ENCODE measurements at places on chromosomes 4 and X. TPM values are rescaled to one million over a fixed set of nuclear protein-coding genes. Genes with fewer than 3 reads are reported as not detected.
A peak's percentile ranks its signal among the peaks of the same experiment; 100 is the strongest.

The PPP3CA gene
- 16.7 TPM for total RNA-seq

The ENPP6 gene
- total RNA-seq: not detected

The AMTN gene
- total RNA-seq: not detected

The PF4V1 gene
- total RNA-seq: not detected

The OTC gene
- total RNA-seq: 0.58 TPM

DNA sequence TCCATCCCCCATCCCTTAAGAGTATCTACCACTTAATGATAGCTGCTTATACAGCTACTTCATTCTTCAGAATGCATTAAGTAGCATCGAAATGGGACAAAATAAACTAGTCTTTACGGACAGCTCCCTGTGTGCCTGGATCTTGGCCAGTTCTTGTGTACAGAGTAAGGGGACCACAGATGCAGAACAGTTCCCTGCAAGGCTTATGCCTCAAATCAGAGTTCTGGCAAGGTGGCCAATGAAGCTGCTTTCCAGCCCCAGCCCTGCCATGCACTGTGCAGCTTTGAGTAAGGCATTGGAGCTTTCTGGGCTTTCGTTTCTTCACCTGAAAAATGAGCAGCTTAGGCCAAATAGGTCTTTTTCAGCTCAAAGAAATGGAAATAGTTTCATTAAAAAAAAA is 14.2 kb downstream of the CLNK start:
- no peak overlapping the region for H3K27ac ChIP-seq
- no peaks in the 10 kb centered on the region for H3K4me1 ChIP-seq
- no peaks in the 10 kb centered on the region for H3K36me3 ChIP-seq
- H3K4me3 ChIP-seq: no peak overlapping the region
- DNase-seq: no peak

DNA sequence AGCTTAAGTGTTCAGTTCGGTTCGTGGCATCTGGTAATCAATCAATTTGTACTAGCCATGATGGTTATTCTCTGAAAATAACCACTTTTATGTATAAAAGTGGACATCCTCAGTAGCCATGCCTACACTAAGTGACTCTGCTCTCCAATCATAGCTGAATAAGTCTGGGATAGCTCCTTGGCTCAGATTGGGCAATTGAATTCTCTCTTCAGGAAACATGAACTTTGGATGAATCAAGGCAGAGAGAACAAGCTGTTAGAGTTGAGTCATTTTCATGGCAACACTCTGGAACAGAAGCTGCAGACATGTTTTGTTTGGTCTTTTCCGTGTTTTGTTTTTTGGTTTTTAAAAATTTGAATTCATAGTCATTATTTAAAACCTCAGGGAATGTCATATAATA is 66.8 kb upstream of the TMEM164 start:
- H3K27me3 ChIP-seq: no peaks in the 10 kb centered on the region
- DNase-seq: no peak
- H3K27ac ChIP-seq: no peak overlapping the region
- H3K4me1 ChIP-seq: no peaks in the 10 kb centered on the region
- no peaks in the 10 kb centered on the region for H3K36me3 ChIP-seq

- H3K27ac ChIP-seq: no peak overlapping the region
- H3K27me3 ChIP-seq: no peaks in the 10 kb centered on the region
- H3K36me3 ChIP-seq: no peaks in the 10 kb centered on the region
- H3K4me3 ChIP-seq: no peak overlapping the region
- DNase-seq: no peak
Measured at GRCh38 chrX:53471346-53471745, 37.2 kb upstream of the HSD17B10 start.

DNA sequence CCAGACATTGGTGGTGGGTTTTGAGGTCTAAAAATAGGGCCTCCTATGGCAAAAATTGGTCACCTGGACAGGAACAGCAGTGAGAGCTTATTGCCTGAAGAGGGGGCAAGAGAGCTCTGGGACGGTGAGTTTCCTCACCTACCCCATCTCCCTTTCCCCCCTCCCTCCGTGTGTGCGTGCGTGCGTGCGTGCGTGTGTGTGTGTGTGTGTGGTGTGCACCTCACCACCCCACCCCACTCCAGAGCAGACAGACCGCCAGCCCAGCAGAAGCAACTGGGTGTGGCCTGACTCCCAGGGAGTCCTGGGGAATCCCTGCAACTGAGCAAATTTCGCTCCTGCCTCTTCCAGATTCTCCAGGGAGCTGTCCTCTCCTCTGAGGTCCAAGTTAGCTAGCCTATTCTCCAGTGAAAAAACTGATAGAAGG is 44.7 kb downstream of the PRPS1 start:
- H3K36me3 ChIP-seq: no peaks in the 10 kb centered on the region
- peak; percentile 67 for DNase-seq
- peak overlapping the region; percentile 21 for H3K4me3 ChIP-seq
- peaks cover 45% of the 10 kb centered on the region for H3K4me1 ChIP-seq

DNA sequence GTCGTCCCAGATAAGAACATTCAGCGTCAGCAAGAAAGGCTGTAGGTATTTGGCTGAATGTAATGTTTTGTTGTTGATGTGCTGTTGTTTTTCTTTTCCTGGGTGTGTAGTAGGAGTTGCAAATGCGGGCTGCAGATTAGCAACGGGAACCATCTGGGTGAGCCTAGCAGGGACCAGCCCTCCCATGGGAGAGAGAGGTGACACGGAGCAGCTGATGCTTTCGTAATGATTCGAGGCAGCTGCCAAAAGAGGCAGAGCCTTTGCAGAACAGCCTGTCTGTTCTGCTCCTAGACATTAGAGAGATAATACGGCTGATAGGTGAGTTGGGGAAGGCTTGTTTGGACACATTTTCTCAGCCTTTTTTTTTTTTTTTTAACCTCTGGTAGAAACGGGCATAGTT is 25.3 kb downstream of the ARSF start:
- H3K4me3 ChIP-seq: no peak overlapping the region
- H3K4me1 ChIP-seq: no peaks in the 10 kb centered on the region

GRCh38 chr4:128832243-128832625 is 22.7 kb downstream of the JADE1 start:
- H3K36me3 ChIP-seq: peaks cover 18% of the 10 kb centered on the region
- no peak for DNase-seq
- peak overlapping the region; percentile 68 for H3K27ac ChIP-seq

- no peak overlapping the region for H3K4me3 ChIP-seq
- H3K4me1 ChIP-seq: no peaks in the 10 kb centered on the region
- no peak overlapping the region for H3K27ac ChIP-seq
- no peaks in the 10 kb centered on the region for H3K27me3 ChIP-seq
- no peaks in the 10 kb centered on the region for H3K36me3 ChIP-seq
- no peak for DNase-seq
Measured at GRCh38 chrX:7852166-7852565, 9.2 kb downstream of the VCX start.

GRCh38 chr4:18859468-18859867 is 837.9 kb upstream of the LCORL start:
- DNase-seq: no peak
- H3K27ac ChIP-seq: no peak overlapping the region
- H3K36me3 ChIP-seq: no peaks in the 10 kb centered on the region
- H3K4me1 ChIP-seq: peaks cover 6% of the 10 kb centered on the region

GRCh38 chr4:28228561-28229491 is 1368.2 kb downstream of the STIM2 start:
- no peak for DNase-seq
- H3K4me3 ChIP-seq: no peak overlapping the region
- no peaks in the 10 kb centered on the region for H3K4me1 ChIP-seq
- no peak overlapping the region for H3K27ac ChIP-seq
- no peaks in the 10 kb centered on the region for H3K36me3 ChIP-seq

- no peak overlapping the region for H3K27ac ChIP-seq
- no peaks in the 10 kb centered on the region for H3K36me3 ChIP-seq
- no peaks in the 10 kb centered on the region for H3K4me1 ChIP-seq
- no peak overlapping the region for H3K4me3 ChIP-seq
Measured at GRCh38 chr4:2426711-2427275, 8.0 kb downstream of the CFAP99 start.

DNA sequence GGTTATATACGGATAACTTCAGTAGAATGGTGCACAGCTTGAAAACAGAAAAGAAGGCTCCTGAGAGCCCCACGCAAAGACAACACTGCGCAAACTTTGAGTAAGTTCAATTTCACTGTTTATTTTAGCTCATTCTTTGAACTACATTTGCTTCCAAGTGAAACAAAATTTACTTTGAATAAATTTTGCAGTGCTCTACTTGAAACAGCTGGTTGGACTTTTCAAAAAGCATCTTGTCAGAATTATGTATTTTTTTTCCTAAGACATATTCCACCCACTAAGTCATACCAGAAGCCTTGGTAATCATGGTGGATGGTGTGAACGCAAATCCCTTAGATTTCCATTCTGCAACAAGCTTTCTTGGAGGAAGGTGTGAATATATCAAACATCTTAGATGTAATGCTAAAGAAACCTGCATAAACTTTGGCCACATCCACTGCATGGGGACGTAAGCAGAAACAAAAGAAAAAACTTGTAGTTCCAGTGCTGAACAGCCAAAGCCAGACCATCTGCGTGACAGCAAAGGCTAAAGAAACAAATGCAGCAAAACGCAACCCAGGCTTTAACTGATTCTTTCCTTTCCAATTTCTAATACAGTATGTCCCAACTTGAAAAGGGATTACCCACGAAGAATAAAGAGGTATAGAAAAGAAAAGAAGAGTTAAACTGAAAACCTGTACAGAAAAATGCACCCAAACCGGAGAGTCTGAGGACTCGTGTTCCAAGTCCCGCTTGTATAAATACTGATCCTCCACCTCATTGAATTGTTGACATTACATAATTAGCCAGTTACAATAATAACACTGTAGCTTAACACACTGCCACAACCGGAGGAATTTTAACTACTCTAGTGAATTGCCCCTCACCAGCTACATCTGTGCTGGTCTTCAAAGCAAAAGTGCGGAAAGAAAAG is 90.9 kb downstream of the SH3RF1 start:
- H3K27me3 ChIP-seq: no peaks in the 10 kb centered on the region
- H3K36me3 ChIP-seq: no peaks in the 10 kb centered on the region
- DNase-seq: no peak

DNA sequence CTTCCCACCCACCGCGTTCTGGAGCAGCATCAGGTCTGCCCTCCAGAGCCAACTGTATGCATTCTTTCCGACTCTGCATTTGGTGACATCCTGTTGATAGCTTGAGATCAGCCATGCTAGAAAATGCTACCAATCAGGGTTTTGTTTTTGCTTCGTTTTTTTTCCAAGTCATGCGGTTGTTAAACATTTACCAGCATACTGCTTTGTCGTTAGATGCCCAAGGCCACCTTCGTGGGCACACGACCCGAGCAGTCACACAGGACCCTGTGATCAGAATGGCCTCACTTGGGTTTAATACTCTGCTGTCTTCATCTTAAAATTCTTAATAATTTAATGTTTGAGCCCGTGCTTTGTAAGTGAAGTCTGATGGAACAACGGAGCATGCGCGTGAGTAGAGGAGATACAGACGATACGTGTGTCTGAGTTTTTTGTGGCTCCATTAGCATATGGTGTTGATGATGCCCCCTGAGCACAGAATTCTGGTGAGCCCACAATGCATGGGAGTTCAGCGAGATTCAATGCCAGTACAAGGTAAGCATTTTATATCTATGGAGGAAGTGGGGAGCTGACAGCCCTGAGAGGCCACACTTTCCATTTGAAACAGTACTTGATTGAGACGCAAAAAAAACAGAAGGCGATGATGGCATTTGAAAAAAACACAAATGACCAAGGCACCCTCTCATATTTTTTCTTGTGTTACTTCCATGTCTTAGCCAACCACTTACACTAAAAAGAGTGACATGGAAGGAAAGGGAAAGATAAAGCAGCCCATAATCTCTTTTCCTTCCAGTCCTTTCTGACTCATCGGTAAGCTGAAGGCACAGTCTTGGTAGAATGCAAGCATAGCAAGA is 323.6 kb downstream of the BCOR start:
- no peak overlapping the region for H3K4me3 ChIP-seq
- no peaks in the 10 kb centered on the region for H3K27me3 ChIP-seq
- no peaks in the 10 kb centered on the region for H3K36me3 ChIP-seq
- no peak overlapping the region for H3K27ac ChIP-seq
- H3K4me1 ChIP-seq: no peaks in the 10 kb centered on the region

GRCh38 chrX:10617999-10618351 is 2.4 kb downstream of the MID1 start:
- no peaks in the 10 kb centered on the region for H3K36me3 ChIP-seq
- H3K27me3 ChIP-seq: no peaks in the 10 kb centered on the region
- H3K4me1 ChIP-seq: no peaks in the 10 kb centered on the region
- no peak for DNase-seq
- peak overlapping the region; percentile 75 for H3K4me3 ChIP-seq
- peak overlapping the region; percentile 73 for H3K27ac ChIP-seq

GRCh38 chrX:152245213-152245612 is 106.8 kb upstream of the MAGEA10 start:
- H3K4me1 ChIP-seq: no peaks in the 10 kb centered on the region
- no peak overlapping the region for H3K4me3 ChIP-seq
- DNase-seq: no peak
- H3K36me3 ChIP-seq: no peaks in the 10 kb centered on the region
- H3K27me3 ChIP-seq: no peaks in the 10 kb centered on the region
- no peak overlapping the region for H3K27ac ChIP-seq

DNA sequence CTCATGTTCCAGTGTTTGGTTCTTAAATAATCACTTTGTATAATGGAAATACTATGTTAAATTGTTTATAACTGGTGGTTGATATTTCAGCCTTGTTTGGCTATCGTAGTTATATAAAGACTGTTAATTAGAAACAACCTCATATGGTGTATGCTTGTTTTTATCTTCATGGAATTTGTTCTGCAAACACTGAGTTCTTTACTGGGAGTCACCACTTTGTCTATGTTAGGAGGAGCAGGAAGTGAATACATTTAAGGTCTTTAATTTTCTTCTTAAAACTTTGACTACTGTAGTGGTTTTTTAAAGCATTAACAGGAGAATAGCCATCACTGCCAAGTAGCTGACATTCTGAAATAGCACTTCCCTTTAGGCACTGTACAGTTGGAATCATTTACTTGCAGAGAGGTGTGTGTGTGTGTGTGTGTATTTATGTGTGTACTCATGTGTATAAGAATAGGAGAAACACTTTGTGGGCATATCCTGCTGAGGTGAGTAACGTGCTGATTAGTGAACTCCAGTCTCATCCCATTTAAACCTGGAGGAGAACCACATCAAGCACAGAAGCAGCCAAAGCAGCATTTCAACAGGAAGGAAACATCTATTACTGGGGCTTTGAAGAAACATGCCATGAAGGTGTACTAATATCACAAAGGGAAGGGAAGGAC is 37.8 kb downstream of the TET2 start:
- peaks cover 64% of the 10 kb centered on the region for H3K4me1 ChIP-seq
- no peak overlapping the region for H3K4me3 ChIP-seq
- H3K27me3 ChIP-seq: no peaks in the 10 kb centered on the region
- DNase-seq: no peak

All from left ventricle myocardium inferior (tissue), 1 donor.